ENCODE measurements at places on chromosomes 16 and 17.

GRCh38 chr17:80112471-80113032, 11.2 kb downstream of the GAA start:
- DNase-seq, result no peak

DNA sequence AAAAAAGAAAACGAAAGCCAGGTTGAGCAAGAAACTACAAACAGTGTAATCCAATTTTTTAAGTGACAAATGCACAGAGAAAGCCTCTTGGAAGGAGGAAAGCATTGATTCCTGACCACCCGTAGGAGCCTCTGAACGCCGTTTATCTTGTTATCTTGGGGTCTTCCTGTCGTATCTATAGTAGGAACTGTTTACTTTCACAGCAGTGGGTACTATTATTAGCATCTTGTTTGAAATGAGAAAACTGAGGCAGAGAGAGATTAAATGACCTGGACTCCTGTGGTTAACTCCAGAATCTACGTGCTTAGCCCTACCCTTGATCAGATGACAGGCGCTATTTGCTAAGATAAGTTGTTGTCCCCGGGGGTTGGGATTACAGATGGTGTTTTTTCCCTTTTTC, 196.7 kb upstream of the FOXF1 start:
- no peak for DNase-seq

- no peak for DNase-seq
Measured at GRCh38 chr16:67663151-67663876, 2.6 kb downstream of the PARD6A start.

DNA sequence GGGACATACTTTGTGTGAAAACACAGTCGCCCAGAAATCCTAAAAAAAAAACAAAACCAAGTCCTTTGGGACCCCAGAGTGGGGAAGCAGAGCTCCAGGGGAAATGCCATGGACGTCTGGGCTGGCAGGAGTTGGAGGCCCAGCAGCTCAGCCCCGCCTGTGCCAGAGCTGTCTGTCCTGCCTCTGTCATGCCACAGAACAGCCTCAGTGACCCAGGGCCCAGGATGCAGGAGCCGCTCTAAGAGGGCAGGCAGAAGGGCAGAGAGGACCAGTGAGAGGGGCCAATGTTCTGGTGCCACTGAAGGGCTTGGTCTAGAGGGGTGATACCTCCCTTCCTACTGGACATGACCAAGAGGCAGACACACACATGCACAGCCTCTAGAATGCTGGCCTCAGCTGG, 166.2 kb downstream of the C16orf78 start:
- DNase-seq, result no peak

GRCh38 chr17:70653850-70654249, 484.5 kb downstream of the KCNJ2 start:
- DNase-seq, result no peak

DNA sequence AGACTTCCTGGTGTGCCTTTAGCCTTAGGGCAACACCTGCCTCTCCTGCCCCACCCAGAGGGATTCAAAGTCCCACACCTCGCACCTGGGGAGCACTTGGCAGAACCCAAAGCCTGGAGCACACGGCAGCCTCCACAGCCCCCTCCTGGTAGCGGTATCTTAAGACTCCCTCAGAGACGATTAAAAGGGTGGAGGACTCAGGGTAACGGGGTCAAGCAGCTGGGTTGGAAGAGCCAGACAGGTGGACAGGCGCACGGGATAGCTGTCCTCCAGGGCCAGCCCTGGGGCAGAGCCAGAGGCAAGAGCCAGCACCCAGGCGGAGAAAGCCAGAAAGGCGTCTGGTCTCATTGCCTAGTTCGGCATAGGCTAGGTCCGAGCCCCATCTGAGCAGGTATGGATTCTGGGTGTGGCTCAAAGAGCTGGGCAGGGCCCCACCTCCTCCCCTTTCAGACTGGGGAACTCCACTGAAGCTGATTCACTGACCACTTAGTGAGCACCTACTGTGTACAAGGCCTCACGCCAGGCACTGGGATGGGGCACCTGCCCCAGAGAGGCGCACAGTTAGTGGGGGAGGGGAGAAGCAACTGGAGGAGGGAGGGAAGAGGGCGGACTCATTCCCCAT, 55.0 kb upstream of the MEAK7 start:
- DNase-seq, result no peak

GRCh38 chr16:77738706-77739558, 16.6 kb downstream of the NUDT7 start:
- DNase-seq, result no peak

DNA sequence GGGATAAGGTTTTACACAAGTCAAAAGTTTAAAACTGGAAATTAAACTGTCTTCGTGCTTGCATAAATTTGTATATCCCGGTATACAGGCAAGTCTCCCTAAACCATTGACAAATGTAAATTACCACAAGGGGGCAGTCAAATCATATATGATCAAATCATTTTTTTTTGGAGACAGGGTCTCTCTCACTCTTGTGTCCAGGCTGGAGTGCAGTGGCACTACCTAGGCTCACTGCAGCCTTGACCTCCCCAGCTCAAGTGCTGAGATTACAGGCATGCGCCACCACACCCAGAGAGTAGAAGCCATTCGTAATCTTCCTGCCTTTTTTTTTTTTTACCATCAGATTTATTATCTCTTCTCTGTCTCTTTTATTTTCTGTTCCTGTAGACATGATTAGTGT, 18.5 kb downstream of the TOP2A start:
- no peak for DNase-seq

- DNase-seq, result no peak
Measured at GRCh38 chr17:40915199-40915661, 22.2 kb downstream of the KRT23 start.

DNA sequence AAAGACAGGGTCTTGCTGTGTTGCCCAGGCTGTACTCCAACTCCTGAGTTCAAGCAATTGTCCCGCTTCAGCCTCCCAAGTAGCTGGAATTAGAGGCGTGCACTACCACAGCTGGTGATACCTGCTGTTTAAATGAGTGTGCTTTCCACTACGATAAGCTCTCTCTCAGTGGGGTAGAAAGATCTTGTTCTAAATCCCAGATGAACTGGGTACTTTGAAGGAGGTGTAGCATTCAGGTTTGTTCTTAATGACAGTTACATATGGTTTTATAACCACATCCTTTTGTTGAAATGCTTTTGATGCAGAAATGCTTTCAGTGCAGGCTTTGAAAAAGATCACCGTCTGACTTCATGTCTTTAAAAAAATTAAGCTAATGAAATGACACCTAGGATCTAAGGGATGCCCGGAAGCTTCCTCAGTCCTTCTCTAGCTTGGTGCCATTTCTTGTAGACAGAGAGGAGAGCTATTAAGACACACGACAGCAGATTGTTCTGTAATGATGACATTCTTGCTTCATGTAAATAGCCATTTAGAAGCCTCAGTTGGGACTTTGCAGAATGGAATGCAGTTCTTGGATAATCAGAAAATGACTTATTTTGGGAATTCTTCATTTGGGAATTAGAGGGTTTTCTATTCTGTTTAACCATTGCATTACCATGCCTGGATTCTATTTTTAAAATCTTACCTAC, 19.5 kb downstream of the PMM2 start:
- no peak for DNase-seq

- no peak for DNase-seq
Measured at GRCh38 chr17:35849469-35850348, 19.0 kb downstream of the HEATR9 start.

- no peak for DNase-seq
Measured at GRCh38 chr17:40535438-40535837, 29.8 kb downstream of the CCR7 start.

GRCh38 chr17:69764146-69764545, 310.9 kb upstream of the KCNJ16 start:
- DNase-seq, result no peak

DNA sequence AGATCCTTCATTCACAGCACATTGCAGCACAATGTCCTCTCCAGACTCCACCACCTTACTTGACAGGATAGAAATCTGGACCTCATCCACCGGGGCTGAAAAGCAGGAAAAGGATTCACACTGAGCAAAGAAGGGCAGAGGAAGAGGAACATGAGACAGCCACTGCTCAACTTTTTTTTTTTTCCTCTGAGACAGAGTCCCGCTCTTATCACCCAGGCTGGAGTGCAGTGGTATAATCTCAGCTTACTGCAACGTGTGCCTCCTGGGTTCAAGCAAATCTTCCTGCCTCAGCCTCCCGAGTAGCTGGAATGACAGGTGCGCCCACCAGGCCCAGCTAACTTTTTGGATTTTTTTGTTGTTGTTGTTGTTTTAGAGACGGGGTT, 34.4 kb downstream of the PECAM1 start:
- no peak for DNase-seq

DNA sequence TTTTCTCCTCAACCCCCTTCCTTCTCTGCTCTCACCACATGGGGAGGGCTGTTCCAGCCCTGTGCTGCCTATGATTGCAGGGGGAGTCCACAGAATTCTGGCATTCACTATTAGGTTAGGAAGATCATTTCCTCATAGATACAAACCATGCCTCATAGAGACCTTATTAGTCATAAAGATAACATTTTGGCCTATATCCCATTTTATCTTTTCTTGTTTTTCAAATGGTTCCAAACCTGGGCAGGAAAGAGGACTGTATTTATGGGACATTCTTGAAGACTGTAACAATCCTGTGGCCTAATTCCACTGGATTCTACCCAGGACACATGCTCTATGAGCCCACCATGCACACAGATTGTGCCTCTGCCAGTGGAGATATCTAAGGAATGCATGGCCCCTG, 51.7 kb downstream of the ASIC2 start:
- no peak for DNase-seq

DNA sequence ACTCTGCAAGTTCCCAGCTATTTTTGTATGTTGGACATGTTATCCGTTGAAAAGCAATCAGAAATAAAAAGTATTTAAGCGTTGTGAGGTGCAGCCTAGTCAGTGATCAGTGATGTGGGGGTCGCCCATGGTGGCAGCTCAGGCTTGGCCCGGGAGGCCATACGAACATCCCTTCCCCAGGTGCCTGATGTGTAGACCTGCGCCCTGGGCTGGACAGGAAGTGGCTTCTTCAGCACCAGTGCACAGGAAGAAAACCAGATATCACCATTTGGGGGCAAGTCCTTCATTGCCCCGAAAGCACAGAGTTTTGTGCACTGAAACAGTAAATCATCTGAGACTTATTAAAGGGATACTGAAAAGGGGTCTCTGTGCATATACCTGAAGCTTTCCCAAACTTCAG, 98.9 kb downstream of the SOCS1 start:
- no peak for DNase-seq

DNA sequence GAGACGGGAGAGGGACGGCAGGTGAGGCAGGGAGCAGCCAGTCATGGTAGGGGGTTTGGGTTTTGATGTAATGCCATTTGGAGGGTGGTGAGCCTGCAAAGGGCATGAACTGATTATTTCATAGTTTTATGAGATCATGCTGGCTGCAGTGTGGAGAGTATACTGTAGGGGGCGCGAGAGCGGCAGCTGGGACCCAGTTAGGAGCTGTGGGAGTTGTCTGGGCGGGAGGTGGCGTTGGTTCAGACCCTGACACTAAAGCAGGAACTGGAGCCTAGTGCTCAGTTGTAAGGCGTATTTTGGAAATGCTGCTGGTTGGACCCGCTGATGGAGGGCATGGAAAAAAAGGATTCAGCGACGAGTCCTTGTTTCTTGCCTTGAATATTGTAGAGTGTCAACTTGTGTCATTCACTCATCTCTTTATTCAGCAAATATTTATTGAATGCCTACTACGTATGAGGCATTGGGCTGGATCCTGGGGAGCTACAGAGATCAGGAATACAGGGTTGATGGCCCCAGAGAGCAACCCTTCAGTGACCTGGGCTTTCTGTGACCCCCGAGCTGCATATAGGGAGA, 23.7 kb upstream of the KDM8 start:
- DNase-seq, result no peak

GRCh38 chr17:59001158-59001814, 105.4 kb downstream of the TRIM37 start:
- no peak for DNase-seq

DNA sequence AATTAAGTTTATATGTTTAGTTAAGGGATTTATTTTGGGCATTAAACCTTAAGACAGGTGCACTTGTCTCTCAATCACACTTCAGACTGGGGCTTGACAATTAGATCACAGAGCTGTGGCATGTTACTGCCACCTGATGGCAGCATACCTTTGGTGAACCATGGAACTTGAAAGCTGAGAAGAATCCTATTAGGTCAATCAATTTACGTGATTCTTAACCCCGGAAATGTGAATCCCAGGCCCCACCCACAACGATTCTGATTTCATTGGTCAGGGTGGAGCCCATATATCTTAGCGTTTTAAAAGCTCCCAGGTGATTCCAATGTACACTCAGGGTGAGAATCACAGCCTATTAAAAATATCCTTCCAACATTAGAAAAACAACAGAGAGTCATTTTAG, 91.0 kb downstream of the GSG1L start:
- no peak for DNase-seq

GRCh38 chr16:61901689-61902088, 134.5 kb downstream of the CDH8 start:
- DNase-seq, result no peak

DNA sequence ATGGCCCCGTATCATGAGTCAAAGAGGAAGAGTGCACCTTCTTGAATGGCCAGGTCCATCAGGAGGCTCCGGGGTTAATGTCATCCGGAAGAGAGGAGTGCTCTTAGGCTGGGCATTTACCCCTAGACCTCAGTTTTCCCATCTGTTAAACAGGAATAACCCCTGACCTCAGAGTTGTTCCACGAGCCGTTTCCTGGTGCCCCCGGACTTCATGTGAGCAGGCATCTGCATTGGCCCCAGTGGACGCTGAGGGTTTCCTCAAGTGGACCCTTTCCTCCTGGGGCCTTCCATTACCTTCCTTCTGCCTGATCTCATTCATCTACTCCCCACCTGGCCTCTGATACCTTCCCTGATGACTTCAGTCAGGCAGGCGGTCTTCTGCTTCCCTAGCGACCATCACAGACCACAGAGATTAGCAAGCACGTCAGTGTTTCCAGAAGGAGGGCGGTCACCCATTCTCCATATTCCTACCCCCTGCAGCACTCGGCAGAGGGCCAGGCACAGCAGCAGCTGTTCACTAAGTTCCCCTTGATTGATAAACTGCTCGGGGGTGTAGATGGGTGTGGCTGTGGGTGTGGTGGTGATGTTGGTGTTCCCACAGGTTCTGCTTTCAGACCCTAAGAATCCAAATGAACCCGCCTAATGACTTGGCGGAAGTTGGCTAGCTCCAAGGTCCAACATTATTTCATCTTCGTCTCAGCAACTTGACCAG, 346.6 kb upstream of the TNRC6C start:
- no peak for DNase-seq

DNA sequence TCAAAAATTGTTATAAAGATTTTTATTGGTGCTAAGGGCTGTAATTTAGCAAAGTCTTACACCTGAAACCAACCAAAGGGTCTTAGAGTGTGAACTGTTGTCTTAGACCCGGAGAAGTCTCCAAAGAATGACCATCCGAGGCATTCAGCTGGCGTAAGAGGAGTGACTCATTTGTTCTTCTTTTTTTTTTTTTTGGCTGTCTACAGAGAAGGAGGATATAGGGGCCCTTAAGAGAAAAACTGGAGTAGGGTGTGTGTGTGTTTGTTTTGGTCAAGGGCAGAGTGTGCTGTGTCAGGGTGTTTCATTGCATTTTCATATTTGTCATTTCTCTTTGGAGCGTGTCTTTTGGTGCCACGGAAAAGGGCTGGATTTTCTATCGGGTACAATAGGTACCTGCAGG, 508.0 kb downstream of the WWOX start:
- DNase-seq, result no peak
